ENCODE measurements at places on chromosomes 4 and X. TPM values are rescaled to one million over a fixed set of nuclear protein-coding genes. Genes with fewer than 3 reads are reported as not detected.

Gene NUP62CL
- total RNA-seq = 9.2 TPM

Gene PTTG2
- total RNA-seq = 1.0 TPM

Gene MTNR1A
- total RNA-seq = 1.5 TPM

Gene ZAR1
- total RNA-seq = not detected

Gene LEF1
- total RNA-seq = 14.5 TPM

Gene DKK2
- total RNA-seq = 0.22 TPM

Gene AGTR2
- total RNA-seq = 0.19 TPM

Gene GC
- 0.69 TPM for total RNA-seq

Gene ARHGEF38
- total RNA-seq = 41.1 TPM

Gene ARFIP1
- total RNA-seq = 39.1 TPM

Gene COL4A5
- 23.9 TPM for total RNA-seq

Gene YY2
- 2.3 TPM for total RNA-seq

Gene CDS1
- 18.8 TPM for total RNA-seq

Gene GAGE13
- not detected for total RNA-seq

Gene HHIP
- 0.85 TPM for total RNA-seq

Gene TMEM31
- 0.38 TPM for total RNA-seq

Gene GABRA4
- total RNA-seq = 0.19 TPM

Gene IL2
- not detected for total RNA-seq

Gene PROM1
- 276 TPM for total RNA-seq

Gene SH3D19
- 36.8 TPM for total RNA-seq

Gene NXF2
- total RNA-seq = not detected

Gene PAGE4
- total RNA-seq = not detected

Gene FHIP1A
- 16.5 TPM for total RNA-seq

Gene CLTRN
- total RNA-seq = 30.7 TPM

Gene KLKB1
- total RNA-seq = 2.1 TPM

Gene RS1
- 0.44 TPM for total RNA-seq

Gene ZNF718
- total RNA-seq = 10.3 TPM

Gene SHROOM4
- total RNA-seq = 21.8 TPM
